Omental fat pad (tissue), 4 donors: ENCODE measurements at places on chromosomes 2 and 18. TPM values are rescaled to one million over a fixed set of nuclear protein-coding genes. Genes with fewer than 3 reads are reported as not detected.

DNA sequence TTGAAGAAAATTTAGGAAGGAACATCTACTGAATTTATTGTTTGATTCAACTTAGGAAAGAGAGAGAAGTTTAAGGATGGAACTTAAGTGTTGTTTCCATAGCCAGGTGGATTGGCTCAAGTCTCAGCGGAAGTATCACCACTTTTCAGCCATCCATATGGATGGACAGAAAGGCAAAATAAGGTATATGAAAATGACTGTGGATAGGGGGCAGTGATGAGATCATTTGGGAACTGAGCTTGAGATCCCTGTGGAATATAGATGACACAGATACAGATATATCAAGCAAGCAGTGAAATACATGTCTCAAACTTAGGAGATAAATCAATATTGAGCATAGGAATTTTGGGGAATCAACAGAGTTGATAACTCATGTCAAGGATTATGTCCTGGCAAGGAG is 1462.7 kb upstream of the NXPH2 start:
- DNase-seq = no peak

GRCh38 chr2:127675331-127676261 is at the start of gene LIMS2:
Gene LIMS2 (minus strand): TSS chr2:127675530. CDS start chr2:127675024, 506 bp downstream.
- no peak for DNase-seq

DNA sequence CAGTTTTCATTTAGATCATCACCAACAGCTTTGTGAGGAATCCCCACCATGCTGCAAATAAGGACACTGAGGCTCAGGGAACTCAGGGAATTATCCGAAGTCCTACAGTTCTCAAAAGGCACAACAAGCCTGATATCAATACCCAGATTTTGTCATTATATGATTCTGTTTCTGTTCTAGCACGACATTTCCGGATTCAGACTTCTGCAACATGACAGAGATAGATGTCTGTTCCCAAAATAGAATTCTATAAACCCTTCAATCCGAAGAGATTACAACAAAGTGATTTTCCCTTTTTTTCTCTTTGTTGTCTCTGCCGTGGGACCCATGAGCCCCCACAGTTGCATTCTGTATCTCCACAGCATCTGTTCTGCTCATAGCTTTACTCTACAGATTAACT is 72.0 kb downstream of the DOCK10 start:
- DNase-seq = no peak

DNA sequence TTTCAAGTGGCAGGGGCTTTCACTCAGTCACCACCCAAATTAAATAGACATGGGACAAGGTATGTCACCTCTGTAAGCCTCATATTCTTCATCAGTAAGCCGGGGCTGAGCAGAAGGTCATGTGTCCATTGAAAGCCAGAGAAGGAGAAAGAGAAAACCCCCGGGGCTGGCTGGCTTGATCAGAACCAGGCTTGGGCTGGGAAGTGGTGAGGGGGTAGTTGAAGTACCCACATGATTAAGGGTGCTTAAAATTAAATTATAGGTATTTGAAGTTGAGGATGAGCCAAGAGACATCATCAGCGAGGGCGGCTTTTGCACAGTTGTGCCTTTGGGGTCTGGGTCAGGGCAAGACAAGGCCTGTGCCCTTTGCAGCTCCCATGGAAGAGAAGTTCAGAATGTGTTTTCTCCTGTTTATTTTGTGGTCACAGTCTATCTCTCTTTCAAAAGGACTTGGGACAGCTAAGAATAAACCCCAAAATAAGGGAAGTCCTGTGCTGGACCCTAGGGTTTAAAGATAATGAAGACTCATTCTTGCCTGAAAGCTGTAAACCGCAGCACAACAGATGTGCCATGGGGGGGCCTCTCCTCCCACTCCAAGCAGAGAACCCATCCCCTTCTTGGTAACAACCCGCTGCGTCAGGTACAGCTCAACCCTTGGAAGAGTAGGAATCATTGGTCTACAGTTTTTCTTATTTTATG is 10.7 kb downstream of the DBI start:
- no peak for DNase-seq

DNA sequence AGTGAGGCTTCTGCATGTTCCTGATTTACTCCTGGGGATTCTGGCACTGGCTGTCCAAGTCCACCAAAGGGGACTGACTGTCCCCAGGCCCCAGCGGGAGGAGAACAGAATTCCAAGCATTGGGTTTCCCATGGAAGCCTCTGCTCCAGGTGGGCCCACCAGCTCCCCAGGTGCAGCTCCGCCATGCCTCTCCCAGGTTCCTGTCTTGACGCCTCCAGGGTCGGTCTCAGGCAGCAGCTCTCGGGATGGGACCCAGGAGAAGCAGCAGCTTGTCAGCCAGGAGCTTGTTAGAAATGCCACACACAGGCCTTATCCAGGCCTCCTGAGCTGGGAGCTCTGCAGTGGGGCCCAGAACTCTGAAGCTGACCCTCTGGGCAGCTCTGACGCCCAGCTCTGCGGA is 47.9 kb downstream of the DCDC2C start:
- DNase-seq = no peak

- no peak for DNase-seq
Measured at GRCh38 chr2:60303680-60304079, 249.8 kb downstream of the BCL11A start.

DNA sequence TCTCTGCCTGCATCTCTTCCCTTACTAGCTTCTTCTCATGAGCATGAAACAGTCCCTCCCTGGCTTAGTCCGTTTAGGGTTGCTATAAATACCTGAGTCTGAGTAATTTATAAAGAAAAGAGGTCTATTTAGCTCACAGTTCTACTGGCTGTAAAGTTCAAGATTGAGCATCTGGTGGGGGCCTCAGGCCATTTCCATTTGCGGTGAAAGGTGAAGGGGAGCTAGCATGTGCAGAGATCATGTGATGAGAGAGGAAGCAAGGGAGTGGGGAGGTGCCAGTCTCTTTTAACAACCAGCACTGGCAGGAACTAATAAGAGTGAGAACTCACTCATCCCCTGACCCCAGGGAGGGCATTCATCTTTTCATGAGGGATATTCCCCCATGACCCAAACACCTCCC is 26.8 kb downstream of the RHBDD1 start:
- no peak for DNase-seq

Gene BAZ2B
- 47.3 TPM for total RNA-seq

DNA sequence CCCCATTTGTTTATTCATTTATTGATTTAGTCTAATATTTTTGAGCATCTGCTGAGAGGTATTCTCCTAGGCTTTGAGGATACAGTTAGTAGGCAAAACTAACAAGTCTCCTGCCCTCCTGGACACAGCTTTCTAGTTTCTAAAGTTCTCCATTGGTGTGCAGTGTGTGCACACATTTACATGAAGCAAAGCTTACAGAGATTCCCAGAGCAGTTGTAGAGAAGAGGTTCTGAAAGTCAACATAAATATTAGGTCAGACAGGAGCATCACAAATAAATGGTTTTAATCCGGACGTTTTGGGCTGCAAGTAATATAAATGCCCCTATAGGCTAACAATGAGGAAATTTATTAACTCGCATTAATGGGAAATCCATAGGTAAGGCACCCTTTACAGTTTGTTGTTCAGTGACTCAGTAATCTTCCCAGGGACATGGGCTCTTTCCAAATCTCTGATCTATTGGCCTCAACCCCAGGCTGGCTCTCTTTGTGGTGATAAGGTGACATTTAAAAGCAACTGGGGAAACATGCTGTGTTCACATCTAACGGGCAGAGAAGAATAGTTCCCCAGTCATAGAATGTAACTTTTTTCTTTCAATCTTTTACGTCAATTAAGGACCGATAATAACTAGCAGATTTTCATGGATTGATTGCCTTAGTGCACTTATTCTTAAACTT is 407.2 kb downstream of the PTPRM start:
- DNase-seq = no peak

GRCh38 chr2:228871012-228871411 is 400.1 kb downstream of the PID1 start:
- DNase-seq = no peak

Gene CROCC2
- not detected for total RNA-seq

DNA sequence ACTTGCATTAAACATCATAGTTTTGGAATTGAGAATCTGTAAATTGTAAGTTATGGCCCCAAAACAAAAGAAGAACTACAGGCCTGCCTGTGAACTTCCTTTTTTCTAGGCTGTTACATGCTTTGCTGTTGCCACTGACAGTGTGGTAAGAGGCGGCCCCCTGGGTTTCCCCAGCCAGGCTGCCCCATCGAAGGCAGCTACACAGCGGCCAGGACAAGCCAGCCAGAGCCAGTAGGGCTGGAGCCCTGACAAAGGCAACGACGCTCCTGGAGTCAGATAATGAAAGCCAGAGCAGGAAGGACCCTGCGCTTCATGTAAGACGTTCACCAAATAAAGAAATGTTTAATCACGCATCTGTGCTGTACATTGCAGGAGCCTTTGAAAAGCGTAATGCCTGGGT is 55.0 kb downstream of the ANKRD44 start:
- DNase-seq = no peak

Gene DSG2
- 36.5 TPM for total RNA-seq
